MCF 10A (cell line): ENCODE measurements at places on chromosomes 1 and 21.
A peak's percentile ranks its signal among the peaks of the same experiment; 100 is the strongest.

GRCh38 chr1:153261281-153262069, 2.0 kb downstream of the LORICRIN start:
- DNase-seq = no peak

DNA sequence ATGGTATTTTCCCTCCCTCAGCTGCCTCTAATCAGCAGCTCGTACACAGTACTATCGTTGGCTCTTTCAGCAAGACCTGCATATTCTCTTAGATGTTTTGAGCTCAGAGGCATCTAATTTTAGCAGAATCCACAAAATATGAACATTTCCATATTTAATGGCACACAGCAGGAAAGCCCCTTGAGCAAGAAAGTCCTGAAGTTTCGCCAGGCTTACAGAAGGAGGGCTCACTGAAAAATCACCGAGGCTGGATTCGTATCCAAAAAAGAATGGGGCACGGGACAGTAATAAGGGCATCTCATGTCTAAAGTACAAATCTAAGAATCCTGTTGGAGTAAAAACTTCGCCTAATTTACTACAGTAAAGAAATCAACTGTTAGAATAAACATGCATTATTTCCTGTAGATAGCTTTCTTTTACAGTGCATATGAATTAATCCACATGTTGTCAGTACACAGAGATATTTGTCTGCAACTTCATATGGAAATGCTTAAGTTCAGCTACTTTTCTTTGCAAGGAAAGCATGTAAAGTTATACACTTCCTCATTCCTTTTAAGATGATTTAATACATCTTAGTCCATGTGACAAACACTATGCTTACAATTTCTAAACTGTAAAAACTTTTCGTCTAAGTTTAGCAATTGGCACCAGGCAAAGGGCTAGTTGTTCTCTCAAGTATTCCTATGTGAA, 1205.3 kb upstream of the ADGRL4 start:
- no peak for DNase-seq

DNA sequence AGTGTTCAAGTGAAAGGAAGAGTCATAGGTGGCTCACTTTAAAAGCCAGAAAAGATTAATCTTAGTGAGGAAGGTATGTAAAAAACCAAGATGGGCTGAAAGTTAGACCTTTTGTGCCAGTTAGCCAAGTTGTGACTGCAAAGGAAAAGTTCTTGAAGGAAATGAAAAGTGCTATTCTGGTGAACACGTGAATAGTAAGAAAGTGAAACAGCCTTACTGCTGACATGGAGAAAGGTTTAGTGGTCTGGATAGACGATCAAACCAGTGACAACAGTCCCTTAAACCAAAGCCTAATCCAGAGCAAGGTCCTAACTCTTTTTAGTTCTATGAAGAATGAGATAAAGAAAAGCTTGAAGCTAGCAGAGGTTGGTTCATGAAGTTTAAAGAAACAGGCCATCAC, 106.4 kb downstream of the CTH start:
- no peak for DNase-seq

DNA sequence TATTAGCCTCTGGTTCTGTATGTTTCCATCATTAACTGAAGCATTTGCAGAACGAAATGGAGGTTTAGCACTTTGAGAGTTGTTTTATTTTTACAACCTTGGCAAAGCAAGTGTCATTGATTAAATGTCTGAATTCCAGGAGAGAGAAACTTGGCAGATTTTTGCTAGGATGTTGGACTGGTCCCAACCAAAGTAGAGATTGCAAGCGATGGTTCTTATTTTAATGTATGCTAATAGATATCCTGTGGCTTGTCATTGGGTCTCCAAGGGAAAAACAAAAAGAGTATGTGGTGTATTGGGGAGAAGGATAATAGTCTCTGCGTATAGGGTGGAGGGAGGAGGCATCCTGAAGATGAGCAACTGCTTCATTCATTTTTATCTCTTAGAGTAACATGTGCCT, 457.2 kb upstream of the RUNX1 start:
- DNase-seq = no peak

- peak; percentile 91 for DNase-seq
Measured at GRCh38 chr21:29145354-29145782, 14.9 kb downstream of the MAP3K7CL start.

GRCh38 chr1:102733491-102734236, 374.7 kb downstream of the COL11A1 start:
- no peak for DNase-seq

DNA sequence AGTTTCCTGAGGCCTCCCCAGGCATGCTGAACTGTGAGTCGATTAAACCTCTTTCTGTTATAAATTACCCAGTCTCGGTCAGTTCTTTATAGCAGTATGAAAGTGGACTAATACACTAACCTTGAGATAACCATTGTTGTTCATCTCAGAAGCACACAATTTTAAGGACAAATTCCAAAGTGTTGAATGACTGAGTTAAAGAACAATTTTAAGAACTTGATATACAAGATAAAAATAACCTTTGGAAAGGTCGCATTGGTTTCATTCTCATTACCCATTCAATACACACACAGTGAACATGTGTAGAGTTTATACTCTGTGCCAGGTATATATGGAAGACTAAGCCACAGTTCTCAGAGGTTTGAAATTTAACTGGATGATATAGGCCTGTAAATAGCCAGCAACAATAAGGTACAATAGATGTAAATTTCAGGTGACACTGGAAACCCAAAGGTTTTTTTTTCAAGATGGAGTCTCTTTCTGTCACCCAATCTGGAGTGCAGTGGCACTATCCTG, 19.1 kb upstream of the SRSF10 start:
- DNase-seq = no peak

DNA sequence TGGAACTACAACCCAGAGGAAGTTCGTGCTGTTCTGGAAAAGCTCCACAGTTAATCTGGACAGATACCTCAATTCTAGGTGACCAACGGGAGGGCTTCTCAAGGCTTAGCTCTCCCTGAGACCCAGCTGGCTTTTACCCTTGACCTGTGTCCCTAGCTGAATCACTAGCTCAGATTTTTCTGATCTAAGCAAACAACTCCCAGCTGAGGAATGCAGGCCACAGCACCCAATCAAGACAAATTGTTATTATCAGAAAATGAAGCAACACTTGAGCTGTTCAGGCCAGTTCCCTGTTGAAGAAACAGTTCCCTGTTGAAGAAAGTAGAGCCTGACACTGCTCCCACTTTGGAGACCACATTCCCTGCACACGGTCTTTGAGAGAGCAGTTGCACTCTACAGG, 16.0 kb downstream of the DIO1 start:
- DNase-seq = no peak

DNA sequence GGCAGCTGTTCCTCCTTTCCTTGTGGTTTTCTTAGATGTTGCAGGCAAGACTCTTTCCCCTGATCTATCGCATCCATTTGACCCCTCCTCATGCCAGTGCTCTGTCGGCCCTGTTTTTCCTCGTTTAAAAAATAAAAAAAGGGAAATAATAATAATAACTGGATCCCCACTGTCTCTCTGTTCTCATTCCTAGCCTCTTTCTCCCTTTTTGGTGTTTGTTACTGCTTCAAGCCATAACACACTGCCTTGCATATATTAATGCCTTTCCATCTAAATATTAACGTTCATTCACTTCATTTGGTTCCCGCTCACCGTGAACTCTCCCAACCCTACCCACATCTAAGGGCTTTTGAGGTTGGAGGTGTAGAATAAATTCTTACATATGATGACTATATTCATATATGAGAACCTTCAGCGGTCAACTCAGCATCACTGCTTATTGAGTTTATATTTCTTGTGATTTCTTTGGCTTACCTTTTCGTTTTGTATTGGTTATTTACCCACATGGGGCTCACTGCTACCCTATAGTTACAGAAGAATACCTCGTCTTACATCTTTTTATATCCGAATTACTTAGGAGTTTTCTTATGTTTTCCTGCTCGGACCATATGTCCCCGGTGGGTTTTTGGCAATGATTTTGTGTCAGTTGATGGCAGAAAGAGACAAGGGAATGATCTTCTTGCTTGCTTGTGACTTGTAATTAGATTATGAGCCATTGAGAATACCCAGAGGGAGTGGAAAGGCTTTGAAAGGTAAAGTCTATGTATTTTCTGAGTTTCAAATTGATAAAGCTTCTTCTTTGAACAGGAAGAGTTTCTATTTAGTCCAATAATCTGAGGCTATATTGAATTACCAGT, 805 bp downstream of the ATG4C start:
- no peak for DNase-seq

DNA sequence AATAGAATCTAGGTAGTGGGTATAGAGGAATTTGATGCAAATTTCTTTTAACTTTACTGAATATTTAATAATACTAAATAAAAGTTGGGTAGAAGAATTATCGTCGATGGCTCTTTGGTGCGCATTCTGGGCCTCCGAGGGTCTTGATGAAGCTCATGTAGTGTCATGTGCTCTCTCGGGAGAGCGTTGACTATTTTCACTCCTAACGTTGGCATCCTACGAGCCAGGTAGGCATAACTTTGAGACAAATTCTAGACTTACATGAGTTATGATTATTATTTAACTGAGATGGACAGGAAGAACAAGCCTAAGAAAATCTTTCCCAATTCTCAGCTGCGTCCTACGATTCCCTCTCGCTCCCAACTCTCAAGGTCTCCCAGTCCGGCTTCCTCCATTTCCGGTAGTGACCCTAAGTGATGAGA, 550 bp upstream of the PCAT6 start:
- DNase-seq = no peak

GRCh38 chr1:52238887-52239707, 97.2 kb downstream of the ZFYVE9 start:
- no peak for DNase-seq

DNA sequence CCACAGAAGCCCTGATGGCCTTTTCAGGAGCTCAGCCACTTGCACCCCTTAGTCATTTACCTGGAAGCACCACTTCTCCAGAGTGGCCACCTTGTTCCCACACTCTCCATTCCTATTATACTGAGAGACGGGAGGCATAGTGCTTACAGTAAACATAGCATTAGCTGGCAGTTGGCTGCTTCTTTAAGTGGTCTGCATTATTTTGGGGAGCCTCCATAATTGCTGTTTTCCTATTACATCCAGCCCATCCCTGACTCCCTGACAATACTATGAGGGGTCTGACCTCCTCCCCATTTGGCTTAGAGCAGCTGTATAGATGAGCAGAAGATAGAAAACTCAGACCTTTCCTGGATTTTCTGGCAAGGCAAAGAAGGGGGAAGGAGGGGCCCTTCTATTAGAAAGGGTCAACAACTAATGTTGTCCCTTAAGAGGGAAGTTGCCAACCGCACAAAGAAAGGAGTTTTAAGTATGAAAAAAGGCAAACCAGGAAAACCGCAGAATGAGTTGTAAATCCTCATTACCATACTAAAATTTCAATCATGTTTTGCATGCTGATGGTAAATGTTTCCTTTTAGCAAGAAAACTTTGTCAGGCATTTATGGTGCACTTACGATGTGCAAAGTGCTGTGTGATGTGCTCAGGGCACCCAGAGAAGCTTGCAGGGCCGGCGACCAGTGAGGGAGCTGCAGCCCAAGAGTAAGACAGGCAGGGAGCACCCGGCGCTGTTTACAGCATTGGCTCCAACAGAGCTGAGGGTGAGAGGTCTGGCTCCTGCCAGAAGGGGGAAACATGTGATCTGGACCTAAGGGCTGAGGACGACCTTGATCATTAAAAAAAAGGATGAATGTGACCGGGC, 167.3 kb downstream of the ZZZ3 start:
- no peak for DNase-seq

DNA sequence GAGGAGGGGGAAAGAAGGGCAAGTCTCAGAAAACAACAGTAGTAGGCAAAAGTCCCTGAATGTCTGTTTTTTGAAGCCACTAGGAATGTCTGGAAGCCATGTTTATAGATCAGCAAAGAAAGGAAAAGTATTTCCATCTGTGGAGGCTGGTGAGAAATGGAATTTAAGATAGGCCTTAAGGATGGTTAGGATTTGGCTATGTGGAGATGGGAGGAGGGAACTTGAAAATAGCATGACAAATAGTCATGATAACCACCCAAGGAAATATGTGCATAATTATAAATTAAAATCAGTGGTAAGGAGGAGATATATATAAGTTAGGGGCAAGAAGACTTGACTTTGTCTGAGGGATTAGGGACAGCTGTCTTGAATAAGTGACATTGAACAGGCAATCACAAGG, 33.8 kb upstream of the FGGY start:
- no peak for DNase-seq

- DNase-seq = no peak
Measured at GRCh38 chr21:35796844-35797243, 263.5 kb downstream of the SETD4 start.

DNA sequence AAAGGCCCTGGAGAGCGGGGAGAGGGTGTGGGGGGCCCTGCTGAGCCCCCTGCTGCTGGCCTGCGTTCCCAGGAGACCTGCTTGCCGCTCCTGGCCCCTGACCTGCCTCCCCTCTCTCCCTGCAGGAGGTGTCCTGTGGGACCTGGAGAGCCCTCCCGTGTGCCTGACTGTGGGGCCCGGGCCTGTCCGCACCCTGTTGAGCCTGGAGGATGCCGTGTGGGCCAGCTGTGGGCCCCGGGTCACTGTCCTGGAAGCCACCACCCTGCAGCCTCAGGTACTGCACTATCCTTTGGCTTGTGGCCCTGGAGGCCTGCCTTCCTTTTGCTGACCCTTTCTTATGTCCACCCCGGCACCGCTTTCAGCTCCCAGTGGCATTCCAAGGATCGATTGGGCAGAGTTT, 90.8 kb upstream of the ACTL8 start:
- DNase-seq = no peak

DNA sequence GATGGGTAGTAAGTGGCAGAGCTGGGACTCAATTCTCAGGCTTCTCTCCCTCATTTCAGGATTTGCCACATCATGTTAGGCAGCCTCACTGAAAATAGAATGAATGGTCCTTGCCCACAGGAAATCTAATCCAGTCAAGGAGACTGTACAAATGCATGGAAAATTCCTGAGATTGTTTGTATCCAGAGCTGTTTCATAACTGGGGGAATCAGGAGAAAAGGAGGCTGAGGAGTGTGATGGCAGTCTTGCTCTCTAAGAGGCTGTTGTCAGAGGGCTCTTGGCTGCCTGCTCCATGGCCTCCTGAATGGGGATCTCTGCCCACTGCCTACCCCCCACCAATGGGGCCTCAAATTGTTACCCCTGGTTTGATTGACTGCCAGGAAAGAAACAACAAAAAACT, 141.9 kb upstream of the TNR start:
- DNase-seq = no peak

GRCh38 chr1:73673971-73674370, 524.0 kb downstream of the LRRIQ3 start:
- peak; percentile 32 for DNase-seq

GRCh38 chr1:192592981-192593708, 17.6 kb downstream of the RGS1 start:
- DNase-seq = peak; percentile 38

DNA sequence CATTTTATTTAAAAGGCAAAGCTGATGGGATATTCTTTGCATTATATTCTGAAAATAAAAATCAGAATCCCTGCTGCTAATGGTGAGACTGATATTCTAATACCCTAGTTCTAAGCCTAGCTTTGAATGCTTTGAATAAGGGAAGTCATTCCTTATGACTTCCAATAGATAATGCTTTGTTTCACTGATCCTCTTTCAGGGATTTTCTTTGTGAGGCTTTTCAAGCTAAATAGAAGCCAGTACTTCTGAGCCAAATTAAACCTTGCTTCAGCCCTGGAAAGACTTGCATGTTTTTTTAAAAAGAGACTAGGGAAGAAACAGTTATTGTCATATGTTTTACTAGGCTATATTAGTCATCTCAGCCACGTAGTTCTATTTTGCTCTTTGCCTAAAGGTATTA, 68.5 kb upstream of the CACYBP start:
- DNase-seq = no peak

- no peak for DNase-seq
Measured at GRCh38 chr1:44260792-44261170, 47.5 kb downstream of the DMAP1 start.

- DNase-seq = peak; percentile 92
Measured at GRCh38 chr1:99685516-99686180, 39.7 kb downstream of the PALMD start.

- peak; percentile 79 for DNase-seq
Measured at GRCh38 chr1:219304227-219305226, 130.8 kb downstream of the LYPLAL1 start.
